Immature natural killer cell (primary cell): ENCODE measurements at places on chromosomes 2 and 18.
A peak's percentile ranks its signal among the peaks of the same experiment; 100 is the strongest.

- DNase-seq = peak; percentile 68
These were observed 81.4 kb downstream of the BIN1 start for GRCh38 chr2:127025359-127026166.

- no peak for DNase-seq
These were observed 268.5 kb upstream of the LRATD1 start for GRCh38 chr2:14363976-14364375.

DNA sequence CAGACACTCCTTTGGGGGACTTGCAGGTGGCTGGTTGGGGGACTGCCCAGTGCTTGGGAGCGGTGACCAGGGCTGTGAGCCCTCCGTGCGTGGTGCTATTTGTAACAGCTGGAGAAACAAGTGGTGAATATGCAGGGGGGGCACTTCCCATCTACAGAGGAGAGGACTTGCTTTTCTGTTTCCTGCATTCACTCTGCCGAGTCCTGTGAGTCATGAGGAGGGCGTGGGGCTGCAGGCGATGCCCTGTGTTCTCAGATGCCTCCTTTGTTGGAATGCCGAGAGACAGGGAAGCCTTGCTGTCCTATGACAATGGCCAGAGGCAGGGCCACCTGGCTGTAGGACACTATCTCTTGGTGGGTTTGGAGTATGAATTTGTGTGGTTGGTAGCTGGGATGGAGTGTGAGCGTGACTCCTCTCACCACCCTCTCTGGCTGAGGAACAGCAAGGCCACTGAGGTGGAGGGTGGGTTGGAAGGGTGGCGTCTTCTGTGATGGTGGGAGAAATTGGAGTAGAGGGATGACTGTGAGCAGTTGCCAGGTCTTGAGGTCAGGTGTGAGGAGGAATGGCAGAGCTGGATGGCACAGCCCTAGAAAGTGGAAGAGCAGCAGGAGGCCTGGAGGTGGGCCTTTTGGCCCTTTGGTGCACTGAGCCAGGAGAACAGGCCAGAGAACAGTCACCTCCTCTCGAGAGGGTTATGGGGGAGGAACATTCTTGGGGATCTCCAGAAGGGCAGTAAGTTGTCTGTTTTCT is 24.3 kb downstream of the FHOD3 start:
- DNase-seq = no peak

GRCh38 chr2:135840601-135841000 is 3.6 kb upstream of the LCT start:
- no peak for DNase-seq

DNA sequence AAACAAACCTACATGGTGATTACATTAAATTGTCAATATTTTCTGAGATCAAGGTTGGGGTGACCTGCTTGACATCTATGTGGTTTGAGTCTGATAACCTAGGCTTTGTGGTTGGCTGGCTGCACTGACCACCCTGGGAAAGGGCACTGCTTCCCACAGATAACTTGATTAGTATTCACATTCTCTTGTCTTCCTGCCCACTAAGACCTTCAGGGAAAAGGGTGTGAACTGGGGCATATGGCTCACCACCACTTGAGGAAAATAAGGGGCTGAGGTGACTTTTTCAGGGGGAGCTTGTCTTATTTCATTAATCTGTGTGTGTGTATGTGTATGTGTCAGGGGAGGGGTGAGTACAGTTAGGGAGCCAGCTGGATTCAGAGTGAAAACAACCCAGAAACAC is 1.5 kb downstream of the SMYD1 start:
- DNase-seq = no peak
